ENCODE measurements at places on chromosomes 16 and 17.

GRCh38 chr16:24800586-24800985 is 45.2 kb upstream of the SLC5A11 start:
- DNase-seq: no peak

DNA sequence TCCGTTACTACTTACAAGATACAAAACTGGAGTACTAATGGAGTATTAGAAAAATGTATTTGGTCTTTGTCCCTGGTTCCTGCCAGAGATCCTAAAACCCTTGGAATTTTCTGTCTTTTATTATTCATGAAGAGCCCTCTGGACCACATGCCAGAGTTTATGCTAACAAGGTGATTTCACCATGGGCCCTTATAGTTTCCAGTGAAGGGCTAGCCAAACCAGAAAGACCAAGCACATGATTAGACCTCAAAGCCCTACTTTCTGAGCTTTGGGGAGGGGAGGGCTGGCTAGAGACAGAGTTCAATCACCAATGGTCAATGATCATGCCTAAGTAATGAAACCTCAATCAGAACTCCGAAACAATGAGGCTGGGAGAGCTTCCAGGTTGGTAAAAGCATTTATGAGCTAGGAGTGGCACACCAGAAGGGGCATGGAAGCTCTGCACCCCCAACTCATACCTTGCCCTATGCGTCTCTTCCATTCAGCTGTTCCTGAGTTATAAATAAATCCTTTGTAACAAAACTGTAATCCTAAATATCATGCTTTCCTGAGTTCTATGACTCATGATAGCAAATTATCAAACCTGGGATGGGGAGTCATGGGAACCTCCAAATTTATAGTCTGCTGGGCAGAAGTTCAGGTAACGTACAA is 10.4 kb downstream of the DCUN1D3 start:
- DNase-seq: no peak

GRCh38 chr16:4090351-4090851 is 25.8 kb downstream of the ADCY9 start:
- no peak for DNase-seq

DNA sequence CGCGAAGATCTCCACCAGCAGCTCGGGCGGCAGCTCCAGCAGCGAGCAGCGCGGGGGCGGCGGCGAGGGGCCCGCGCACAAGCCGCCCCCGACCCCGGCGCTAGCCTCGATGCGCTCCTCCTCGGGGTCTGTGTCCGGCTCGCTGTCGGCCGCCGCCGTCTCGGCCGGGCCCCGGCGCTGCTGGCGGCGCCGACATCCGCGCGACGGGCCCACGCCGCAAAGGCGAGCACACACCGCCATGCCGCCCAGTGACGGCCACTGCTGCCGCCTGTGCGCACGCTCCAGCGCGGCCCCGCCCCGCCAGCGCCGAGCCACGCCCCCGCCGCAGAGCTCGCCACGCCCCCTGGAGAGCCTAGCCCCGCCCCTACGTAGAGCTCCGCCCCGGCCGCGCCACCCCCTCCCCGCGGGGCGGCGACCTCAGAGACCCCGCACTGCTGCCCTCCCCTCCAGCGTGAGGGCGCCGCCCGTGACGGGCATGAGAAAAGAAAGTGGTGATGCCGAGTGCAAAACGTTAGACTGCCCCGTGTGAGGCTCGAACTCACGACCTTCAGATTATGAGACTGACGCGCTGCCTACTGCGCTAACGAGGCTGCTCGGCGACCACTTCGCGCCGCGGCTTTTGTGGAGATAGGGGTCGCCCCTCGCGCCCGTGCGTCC is at the start of gene FBXO31:
Gene FBXO31 (minus strand): TSS at position 272 of the 657 bp plus-strand sequence. CDS start 32 bp downstream, at position 240.
- peak; percentile 89 for DNase-seq

- DNase-seq: no peak
Observed at GRCh38 chr16:74449470-74449869, 28.2 kb upstream of the CLEC18B start.

DNA sequence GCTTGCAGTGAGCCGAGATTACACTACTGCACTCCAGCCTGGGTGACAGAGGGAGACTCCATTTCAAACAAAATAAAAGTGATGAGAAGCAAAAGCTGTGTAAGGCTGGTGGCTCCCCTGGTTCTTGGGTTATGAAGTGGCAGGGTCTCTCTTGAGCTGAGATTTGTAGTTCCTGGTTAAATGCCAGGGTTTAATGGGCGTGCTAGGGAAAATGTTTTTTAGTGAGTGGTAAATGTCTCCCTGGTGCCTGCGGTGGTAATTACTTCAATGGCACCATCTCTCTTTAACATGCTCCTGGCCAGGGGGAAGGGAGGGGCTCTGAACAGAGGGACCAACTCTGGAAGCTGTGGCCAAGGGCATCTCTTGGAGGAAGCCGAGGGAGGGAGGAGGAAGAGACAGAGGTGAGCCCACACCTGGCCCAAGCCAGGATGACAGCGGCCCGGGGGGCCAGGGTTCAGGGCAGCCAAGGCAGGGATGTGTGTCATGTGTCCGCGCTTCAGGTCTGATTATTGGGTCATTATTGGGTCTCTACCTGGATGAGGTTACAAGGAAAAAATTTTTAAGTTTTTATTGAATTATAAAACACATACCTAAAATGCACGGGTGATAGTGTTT is 17.8 kb upstream of the RPL38 start:
- DNase-seq: no peak

DNA sequence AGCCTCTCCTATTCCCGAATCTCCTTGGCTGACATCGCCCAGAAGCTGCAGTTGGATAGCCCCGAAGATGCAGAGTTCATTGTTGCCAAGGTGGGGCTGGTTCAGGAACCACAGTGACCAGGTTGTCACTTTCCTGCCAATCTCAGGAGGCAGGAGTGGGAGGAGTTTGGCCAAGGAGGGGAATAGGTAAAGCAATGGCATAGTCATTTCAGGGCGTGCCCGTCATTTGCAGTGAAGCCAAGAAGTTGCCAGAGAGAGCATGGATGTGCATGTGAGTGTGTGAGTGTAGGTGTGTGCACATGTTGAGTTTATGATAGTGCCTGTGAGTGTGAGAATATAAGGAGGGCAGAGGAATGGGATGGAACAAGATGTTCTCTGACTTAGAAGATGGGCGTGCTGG is 14.8 kb downstream of the PSMD3 start:
- no peak for DNase-seq

DNA sequence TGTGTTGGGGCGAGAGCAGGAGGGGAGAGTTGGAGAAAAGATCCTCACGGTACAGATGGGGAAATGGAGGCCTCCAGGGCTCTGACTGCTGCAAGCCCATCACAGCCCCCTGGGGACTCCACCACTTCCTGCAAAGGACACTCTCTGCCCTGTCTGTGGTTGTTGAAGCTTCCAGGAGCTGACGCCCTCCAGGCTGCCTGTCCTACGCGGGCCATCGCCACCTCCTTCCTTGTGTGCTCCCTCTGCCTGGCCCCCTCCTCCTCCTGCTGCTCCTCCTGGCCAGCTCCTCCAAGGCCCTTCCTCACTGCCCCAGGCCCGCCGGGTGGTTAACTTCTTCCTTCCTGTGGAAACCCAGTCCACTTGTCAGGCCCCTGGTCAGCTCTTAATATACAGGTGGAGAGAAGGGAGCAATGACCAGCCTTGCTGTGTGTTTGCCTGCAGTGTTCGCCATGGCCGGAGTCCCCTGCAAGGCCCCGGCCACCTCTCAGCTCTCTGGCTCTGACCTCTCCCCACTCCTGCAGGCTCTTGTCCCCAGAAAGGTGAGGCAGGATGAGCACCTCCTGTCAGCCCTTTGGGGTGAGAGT is 18.4 kb upstream of the STAC2 start:
- DNase-seq: no peak

DNA sequence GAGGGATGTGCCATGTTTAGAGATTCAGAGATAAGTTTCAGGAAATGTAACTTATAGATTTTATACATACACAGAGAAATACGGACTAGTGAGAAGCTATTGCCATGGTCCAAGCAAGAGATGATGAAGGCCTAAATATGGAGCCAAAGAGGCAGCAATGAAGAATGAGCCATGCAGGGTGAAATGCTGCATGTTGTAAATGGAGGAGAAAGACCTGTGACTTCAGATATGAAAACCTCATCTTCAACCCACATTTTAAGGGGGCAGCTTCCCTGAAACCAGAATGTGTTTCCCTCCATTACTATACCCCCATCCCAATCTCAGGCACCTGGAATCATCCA is 2.9 kb downstream of the CCL2 start:
- no peak for DNase-seq

DNA sequence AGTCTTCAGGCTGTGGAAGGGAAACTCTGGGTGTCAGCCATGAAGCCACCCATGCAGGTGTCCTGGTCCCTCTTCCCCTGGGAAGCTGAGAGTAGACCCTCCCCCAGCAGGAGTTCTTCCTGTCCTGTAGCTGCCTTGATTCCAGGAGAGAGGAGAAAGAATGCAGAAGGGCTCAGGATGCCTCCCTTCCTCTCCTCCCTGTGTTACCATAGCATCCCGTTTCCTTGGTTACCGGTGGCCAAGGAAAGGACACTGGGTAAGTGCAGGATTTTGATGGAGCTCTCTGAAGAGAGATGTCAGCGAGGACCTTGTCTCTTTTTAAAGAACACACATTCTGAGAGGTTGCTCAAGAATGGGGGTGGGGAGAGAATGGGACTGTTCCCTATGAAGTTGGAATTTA is 304.1 kb upstream of the N4BP1 start:
- no peak for DNase-seq

- no peak for DNase-seq
Observed at GRCh38 chr16:12901204-12901596, 198 bp upstream of the SHISA9 start.

- DNase-seq: no peak
Observed at GRCh38 chr16:11112723-11113348, 143.2 kb downstream of the SOCS1 start.

DNA sequence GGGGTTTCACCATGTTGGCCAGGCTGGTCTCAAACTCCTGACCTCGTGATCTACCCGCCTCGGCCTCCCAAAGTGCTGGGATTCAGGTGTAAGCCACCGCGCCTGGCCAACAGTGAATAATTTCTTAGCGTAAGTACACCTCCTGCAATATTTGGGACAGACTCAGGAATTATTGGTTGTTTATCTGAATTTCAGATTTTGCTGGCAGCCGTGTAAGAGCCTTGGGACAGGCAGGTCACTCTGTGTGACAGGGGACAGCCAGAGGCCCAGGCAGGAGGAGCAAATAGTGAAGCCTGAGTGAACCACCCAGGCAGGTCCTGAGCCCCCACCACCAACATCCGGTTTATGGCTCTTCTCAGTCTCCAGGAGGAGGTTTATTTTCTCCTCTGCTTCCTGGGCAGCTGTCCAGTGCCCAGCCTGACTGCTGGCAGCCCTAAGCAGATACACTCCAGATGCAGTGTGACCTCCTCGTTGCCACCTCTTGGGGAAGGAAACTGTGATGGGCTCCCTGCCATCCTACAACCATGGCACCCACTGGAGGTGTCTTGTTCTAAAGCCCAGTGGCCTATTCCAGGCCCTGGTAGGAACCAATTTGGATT is 26.2 kb upstream of the ADORA2B start:
- no peak for DNase-seq

DNA sequence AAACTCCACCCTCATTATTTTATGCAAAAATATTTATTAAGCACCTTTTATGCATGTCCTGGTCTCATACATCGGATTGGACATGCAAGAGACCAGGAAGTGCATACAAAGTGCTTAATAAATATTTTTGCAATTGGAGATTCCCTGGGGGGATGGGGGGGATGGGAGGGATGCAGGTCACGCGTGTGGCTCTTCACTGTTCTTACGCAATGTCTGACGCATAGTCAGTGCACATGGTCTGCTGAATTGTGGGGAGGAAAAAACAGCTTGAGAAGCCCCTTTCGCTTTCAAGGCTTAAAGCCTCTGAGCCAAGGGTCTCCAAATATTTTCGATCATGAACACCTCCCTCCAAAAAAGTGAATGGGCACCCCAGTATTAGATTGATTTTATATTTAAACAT is 96.7 kb upstream of the XYLT1 start:
- DNase-seq: no peak

DNA sequence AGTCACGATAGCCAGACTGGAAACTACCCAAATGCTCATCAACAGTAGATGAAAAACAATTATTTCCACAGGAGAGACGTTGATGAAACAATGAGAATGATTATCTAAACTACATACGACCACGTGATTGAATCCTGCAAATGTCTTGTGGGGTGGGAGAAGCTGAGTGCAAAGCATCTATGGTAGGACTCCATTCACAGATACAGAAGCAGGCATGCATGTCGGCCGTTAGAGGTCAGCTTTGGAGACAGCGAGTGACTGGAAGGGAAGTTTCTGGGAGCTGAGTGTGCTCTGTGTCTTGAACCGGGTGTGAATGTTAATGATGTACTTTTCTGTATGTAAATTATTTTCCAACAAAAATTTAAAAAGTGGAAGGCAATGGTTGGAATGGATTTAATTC is 71.5 kb upstream of the DNAJA2 start:
- DNase-seq: no peak

GRCh38 chr16:1193825-1194581 is 31.1 kb downstream of the TPSG1 start:
- no peak for DNase-seq

- DNase-seq: no peak
Observed at GRCh38 chr16:70635336-70636016, 10.9 kb upstream of the IL34 start.

- no peak for DNase-seq
Observed at GRCh38 chr16:2614761-2615191, 67.5 kb upstream of the KCTD5 start.

DNA sequence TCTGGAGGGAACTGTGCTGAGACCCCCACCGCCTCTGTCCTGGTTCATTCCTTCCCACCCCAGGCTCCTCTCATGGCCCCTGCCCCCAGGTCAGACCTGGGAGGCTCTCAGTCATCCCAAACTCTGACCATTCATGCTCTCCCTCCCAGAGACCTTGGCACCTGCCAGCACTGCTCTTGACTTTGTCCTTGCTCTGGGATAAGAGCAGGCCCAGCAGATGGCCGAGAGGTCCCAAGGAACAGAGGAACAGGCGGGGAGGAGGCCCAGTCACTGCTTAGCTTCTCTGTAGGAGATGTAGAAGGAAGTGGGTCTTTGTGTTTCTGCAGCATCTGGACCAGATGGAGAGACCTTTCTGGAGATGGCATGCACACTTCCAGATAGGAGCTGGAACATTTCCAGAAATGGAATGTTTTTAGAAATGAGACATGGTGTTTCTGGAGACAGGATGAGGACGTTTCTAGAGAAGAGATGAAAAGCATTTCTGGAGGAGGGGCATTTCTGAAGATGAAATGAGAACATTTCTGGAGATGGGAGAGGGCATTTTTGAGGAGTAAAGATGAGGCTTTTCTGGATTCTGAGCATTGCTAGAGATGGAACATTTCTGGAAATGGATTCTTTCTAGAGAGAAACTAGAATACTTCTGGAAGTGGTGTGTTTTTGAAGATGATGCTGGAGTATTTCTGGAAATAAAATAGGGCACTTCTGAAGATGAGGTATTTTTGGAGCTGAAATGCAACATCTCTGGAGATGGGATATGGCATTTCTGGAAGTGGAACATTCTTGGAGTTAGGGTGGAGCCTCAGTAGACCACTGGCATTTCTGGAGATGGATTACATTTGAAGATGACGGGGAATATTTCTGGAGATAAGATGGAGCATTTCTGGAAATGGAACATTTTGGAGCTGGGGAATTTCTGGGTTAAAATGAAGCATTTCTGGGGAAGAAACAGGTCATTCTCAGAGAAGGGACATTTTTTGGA is 55.2 kb downstream of the RAI1 start:
- DNase-seq: no peak
